Jurkat, Clone E6-1 (cell line): ENCODE measurements at places on chromosomes 13 and 19.

GRCh38 chr19:44723952-44724319 is 24.6 kb upstream of the BCL3 start:
- DNase-seq: peak; percentile 44

GRCh38 chr19:30824809-30825208 is 452.6 kb downstream of the ZNF536 start:
- no peak for DNase-seq

GRCh38 chr19:3932931-3933810 is at the start of gene NMRK2:
TSS of gene NMRK2 (plus strand) at chr19:3933069. CDS start at chr19:3933672, 603 bp downstream.
- no peak for DNase-seq

DNA sequence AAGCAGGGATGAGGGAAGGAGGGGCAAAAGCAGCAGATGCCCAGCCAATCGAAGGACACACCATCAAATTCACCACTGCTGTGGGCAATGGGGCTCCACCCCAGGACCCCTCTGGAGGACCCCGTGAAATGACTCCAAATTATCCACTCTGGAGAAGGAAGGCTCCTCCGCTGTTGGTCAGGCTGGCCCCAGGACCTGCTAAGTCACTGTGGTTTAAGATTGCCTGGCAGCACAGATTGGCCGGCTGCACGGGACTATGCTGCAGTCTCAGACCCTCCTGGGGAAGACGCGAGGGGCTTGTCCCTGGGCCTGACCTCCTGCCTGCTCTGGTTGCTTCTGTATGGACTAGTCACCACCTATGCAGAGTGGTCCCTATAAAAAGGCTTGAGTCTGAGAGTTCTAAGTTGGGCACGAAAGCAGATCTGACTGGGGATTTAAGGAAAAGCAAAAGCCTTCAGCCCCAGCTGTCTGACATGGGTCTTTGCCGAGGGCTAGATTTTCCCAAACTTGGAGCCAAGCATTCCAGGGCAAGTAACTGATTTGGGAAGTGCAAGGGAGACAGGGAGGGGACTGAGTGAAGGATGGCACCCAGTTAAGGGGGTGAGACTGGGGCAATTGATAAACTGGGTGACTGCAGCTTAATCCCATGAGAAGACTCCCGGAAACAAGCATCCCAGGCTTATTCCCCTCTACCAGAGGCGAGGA is 91.7 kb downstream of the TSHZ3 start:
- no peak for DNase-seq

GRCh38 chr19:31349160-31349881 is at the start of gene TSHZ3:
TSS of gene TSHZ3 (minus strand) at chr19:31349436. CDS start at chr19:31349219, 217 bp downstream.
- DNase-seq: peak; percentile 68

GRCh38 chr19:30119180-30119908 is 177.3 kb downstream of the URI1 start:
- DNase-seq: no peak

GRCh38 chr19:2610637-2611482 is 91.6 kb downstream of the GNG7 start:
- no peak for DNase-seq
